ENCODE measurements at places on chromosomes 5 and 9.

- DNase-seq = no peak
Measured at GRCh38 chr9:15553528-15553898, 670 bp downstream of the CCDC171 start.

GRCh38 chr9:73649552-73649951 lies 497.9 kb downstream of the ANXA1 start:
- no peak for DNase-seq

DNA sequence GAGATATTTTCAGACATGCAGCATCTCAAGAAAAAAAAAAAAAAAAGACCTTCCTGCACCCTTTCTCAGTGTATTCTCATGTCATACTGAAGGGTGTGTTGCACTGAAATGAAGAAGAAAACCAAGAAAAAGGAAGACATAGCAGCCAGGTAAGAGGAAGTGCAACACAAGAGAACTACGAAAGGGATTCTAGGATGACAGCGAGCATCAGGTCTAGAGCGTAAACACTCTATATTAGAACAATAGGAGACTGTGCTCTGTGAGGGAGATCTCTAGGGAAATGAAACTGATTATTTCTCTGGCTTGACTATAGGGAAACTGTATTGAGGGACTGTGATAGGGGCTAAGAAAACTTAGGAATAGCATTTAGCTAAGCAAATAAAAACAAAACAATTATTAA lies 30.0 kb downstream of the BTF3 start:
- DNase-seq = no peak

DNA sequence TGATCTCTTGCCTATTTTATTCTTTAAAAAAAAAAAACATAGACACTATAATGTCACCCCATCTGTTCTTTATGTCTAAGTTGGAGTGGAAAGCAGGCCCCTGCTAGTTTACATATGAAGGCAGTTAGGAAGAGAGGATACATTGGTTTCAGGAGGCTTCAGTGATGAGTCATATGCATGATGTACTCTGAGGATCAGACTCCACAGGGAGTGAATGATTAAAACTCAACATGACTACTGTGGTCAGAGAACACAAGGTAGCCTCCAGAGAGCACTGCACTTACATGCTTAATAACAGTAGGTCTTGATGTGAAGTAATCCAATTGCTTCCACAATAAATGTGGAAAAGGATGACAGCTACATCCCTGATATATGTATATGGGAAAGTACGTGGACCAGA lies 22.7 kb upstream of the FSTL4 start:
- DNase-seq = no peak

DNA sequence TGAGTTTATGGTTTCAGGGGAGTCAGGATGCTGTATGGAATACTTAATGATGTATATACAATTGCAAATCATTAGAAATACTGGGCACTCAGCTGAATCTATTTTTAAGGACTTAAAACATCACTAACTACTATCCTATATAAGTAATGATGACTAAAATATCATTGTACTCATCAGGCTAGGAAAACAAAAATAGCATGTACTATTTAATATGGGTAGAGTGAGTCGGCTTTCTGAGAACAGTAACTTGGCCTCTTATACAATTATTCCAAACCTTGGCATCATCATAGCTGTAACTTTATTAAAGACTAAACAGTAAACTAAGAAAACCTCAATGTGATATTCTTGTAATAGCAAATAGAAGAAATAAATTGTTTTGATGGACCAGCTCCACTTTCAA lies 94.5 kb downstream of the PJA2 start:
- DNase-seq = no peak

DNA sequence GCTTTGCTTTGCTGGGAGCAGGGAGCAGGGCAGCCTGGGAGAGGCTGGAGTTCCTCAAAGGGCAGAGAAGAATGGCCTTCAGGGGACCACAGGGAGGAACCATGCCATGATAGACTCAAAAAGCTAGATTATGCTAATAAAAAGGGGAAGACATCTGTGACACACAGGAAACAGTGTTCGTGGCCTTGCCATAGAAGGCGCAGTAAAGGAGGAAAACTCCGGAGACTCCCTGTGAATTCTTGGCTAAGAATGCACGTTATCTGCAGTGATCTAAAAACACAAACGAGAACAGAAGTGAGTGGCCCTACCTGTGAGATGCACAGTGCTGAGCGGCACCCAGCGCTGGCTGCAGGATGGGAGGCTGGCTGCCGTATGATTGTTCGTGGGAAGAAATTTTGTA lies 15.9 kb upstream of the LTC4S start:
- peak; percentile 86 for DNase-seq

DNA sequence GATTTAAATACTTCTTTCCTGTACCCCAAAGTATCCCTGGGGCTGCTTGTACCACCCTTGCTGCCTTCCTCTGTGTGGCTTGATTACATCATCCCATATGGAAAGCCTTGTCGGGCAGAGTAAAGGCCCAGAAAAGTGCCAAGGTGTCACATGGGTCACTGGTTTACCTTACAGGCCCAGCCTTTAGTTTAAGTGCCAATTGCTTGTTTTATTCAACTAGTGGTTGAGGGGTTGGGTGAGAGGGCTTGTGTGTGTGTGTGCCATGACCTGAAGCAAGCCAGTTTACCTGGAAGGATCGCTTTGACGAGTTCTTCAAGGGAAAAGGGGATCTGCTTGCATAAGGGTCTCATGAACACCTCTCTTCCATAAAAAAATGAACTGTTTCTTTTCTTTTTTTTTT lies 7.8 kb upstream of the HSPA9 start:
- no peak for DNase-seq

- DNase-seq = no peak
Measured at GRCh38 chr5:116773926-116774325, 199.3 kb upstream of the SEMA6A start.

DNA sequence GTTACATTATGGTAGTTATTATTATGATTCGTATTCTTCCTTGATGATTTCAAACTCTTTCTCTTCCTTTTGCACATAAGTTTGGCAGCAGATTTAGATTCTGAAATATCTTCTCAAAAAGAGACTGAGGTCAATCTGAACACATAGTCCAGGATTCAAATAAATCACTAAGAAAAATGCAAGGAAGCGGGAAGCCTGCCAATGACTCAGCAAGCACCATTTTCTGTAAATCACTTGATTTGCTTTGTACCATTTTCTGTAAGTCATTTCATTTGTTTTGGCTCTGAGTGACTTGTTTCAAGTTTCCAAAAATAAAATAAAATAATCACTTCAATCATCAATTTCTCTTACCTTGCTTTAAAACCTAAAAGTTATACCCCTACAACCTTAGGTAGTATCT lies 24.6 kb upstream of the GLIS3 start:
- DNase-seq = no peak

DNA sequence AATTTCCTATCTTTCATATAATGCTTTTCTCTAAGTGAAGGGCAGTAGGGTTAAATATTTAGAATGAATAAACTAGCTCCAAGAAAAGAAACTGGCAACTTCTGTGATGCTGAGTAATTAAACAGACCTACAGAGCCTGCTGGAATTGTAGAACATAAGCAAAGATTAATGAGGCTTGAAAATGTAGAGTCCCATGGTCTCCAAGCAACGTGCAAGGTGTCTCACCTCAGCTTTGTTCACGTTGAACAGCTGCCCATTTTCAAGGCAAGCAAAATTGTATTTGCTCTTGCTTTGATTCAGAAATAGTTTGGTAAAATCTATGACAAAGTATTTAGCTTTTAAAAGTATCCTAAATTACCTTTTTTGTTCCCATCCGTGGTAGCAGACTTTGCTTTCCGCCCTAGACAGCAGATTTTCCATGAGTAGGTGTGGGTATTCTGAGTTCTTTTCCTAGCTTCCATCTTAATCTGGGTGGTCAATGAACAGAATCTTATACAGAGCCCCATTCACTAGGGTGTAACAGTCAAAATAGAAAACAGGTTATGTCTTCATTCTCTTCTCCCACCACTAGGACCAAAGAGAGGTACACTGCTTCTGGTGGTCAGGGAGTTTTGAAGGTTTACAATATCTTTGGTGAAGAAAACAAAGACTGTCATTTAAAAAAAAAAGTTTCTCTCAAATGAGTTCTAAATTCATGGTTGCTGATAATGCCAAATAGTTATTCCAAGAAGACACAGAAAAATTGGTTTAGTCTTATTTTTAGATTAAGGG lies 52.1 kb upstream of the TYRP1 start:
- DNase-seq = no peak

DNA sequence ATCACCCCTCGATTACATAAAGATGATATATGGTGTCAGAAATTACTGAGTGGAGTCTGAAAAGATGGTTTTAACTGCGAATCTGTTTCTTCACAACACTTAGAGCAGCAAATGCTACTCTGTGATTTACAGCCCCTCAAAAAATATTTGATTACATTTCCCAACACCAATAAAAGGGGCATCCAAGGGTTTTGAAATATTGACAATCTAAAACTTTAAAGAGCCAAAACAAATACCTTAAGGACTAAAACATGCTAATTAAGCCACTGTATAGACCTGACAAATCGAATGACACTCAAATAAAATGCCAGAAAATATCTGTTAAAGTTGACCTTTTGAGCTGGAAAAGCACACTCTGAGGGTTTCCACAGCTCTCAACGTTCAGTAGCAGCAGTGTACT lies 73.2 kb downstream of the ELAVL2 start:
- DNase-seq = no peak

- peak; percentile 55 for DNase-seq
Measured at GRCh38 chr5:1536322-1536845, 12.6 kb upstream of the LPCAT1 start.

DNA sequence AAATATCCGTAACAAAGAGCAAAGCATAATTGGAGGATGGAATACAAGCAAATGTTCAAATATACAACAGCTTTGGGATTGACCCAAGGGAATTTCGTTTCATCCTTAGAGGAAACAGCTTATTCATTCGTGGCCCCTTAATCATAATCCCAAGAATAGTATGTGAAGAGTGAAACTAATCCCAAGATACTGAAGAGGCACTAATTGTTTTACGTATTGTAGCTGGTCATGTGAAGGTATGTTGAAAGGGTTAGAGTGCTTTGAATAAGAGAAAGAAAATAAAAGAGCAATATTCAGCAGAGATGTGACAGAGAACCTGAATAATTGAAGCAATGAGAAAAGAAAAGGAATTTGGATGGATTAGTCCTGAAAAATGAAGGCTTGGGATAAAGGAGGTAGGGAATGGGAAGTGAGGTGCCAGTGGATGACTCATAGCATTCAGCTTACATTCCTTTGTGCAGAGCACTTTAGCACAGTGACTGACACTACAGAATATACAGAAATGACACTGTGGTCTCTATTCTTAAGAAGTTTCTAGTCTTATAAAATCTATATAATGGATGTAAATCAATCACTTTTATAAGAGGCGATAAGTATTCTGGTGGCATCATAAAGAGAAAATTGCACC lies 221.9 kb downstream of the TLR4 start:
- no peak for DNase-seq

DNA sequence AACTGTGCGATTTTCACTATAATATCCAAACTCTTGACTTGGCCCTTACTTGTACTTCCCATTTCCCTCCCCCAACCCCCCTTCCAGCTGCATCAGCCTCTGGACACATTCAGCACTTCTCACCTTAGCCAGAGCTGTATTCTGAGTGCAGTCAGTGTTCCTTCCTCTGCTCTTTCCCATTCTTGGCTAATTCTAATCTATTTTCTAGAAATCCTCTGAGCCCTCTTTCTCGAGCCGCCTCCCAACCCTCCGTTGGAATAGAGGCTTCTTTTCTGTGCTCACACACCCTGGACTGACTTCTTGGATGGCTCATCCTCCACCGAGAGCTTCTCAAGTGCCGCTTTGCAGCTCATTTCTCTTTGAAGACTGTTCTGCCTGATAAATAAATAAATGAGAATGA lies 188.8 kb downstream of the NTRK2 start:
- no peak for DNase-seq

DNA sequence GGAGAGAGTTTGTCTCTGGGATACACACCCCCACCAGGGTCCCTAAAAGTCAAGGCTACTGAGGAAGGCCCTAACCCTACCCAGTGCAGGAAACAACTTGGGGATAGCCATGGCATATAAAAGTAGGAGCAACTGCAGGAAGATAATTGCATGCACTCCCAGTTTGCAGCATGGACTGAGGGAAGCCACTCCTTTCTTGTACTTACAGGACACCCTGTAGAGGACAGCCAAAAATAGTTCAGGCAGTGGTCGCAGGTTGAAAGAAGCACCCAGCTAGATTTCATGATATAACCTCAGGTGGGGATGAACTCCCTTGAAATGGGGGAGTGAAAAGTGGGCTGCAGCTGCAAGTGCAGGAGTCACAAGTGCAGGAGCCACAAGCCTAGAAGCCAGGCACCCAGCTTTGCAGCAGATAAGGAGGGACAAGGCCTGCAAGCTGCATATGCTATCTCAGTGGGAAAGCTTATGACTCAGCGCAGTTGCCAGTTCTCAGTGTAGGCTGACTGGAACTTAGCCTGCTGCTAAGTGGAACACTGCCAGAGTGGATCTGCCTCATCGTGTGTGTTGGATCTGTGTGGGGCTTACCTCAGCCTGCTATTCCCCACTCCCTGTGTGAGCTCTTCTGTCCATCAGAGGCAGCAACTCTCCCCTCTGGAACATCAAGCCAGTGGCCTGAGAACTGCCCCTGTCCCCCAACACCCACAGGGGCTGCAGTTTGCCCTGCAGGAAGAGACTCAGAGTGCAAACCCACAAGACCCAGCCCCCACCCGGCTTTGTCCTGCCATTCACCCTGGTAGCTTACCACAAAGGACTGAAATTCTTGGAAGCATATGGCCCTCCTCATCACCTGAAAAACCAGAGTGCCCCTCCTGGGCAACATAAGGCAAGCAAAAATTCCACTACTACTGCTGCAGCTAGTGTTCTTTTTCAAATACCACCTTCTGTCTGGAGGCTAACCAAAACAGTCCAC lies 42.7 kb downstream of the CYLC2 start:
- DNase-seq = no peak

DNA sequence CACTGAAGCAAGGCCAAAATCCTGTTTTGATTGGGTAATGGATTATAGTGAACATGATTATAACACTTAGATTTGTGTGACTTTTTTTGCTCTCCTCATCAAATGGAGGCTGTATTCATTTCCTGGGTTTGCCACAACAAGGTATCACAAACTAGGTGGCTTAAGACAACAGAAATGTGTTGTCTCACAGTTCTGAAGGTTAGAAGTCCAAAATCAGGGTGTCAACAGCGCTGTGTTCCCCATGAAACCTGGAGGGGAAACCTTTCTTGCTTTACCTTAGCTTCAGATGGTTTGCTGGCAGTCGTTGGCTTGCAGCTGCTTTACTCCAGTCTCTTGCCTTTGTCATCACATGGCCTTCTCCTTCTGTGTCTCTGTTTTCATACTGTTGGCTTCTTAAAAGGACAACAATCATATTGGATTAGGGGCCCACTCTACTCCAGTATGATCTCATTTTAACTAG lies 32.4 kb downstream of the CDC42SE2 start:
- no peak for DNase-seq

GRCh38 chr5:54743997-54744788 lies 226.6 kb downstream of the SNX18 start:
- peak; percentile 74 for DNase-seq

- no peak for DNase-seq
Measured at GRCh38 chr9:121564504-121565260, 65.0 kb upstream of the GGTA1 start.

DNA sequence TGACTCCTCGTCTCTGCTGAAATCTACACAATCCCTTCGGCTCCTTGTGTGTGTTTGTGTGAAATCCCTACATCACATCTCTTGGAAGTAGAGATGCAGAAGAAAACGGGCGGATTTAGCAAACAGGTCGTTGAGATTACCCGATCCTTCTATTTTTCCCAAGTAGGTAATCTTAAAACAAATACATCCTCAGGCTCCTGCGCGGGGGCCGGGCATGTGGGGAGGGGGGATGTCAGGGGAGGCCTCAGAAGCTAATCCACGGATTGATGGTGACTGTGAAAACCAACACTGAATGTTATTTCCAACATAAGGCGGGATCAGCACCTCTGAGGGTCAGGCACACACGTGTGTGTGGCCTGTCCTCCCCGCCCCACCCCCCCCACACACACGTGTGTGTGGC lies 137.8 kb downstream of the ROR2 start:
- no peak for DNase-seq
